ENCODE measurements at places on chromosomes 5 and 9.

GRCh38 chr5:159671886-159672285 is 244.4 kb upstream of the ADRA1B start:
- no peak for DNase-seq

GRCh38 chr5:27010646-27011045 is 27.7 kb downstream of the CDH9 start:
- DNase-seq = no peak

DNA sequence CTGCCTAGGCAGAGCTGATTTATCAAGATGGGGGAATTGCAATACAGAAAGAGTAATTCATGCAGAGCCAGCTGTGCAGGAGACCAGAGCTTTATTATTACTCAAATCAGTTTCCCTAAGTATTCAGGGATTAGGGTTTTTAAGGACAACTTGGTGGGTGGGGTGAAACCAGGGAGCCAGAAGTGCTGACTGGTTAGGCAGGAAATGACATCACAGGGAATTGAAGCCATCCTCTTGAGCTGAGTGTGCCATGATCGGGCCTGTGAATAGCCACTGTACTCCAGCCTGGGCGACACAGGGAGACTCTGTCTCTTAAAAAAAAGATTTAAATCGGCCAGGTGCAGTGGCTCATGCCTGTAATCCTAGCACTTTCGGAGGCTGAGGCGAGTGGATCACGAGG is 45.3 kb upstream of the CDK5RAP2 start:
- DNase-seq = no peak

- no peak for DNase-seq
These were observed 12.9 kb downstream of the WWC1 start for GRCh38 chr5:168304349-168304748.

DNA sequence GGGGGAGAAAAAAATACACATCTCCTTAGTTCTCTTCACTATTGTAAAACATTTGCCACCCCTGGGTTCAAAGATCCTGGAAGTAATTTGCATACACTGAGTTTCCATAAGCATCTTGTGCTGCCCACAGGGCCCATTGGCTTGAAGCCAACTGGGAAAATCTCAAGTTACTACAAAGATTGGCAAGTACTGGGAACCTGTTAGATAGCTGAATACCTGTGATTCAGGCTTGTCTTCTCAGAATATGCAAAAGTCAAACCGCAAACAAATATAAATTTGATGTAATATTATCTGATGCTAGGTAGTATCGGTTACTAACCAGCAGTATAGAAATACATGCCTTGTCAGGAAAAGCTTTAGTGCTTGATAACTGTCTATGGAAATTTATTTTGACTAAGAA is 156.9 kb upstream of the FST start:
- no peak for DNase-seq

GRCh38 chr9:77643871-77644270 is 4.3 kb downstream of the GNA14 start:
- DNase-seq = no peak

GRCh38 chr9:20271723-20272122 is 350.6 kb downstream of the MLLT3 start:
- DNase-seq = peak; percentile 10

DNA sequence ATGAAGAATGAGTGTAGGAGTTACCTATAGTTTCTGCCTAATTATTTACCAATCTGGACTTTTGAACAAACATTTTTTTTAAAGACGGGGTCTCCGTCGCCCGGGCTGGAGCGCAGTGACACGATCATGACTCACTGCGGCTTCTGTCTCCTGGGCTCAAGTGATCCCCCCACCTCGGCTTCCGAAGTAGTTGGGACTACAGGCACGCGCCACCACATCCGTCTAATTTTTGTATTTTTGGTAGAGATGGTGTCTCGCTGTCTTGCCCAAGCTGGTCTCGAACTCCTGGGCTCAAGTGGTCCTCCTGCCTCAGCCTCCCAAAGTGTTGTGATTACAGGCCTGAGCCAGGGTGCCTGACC is 1.5 kb downstream of the CTNNA1 start:
- DNase-seq = no peak

DNA sequence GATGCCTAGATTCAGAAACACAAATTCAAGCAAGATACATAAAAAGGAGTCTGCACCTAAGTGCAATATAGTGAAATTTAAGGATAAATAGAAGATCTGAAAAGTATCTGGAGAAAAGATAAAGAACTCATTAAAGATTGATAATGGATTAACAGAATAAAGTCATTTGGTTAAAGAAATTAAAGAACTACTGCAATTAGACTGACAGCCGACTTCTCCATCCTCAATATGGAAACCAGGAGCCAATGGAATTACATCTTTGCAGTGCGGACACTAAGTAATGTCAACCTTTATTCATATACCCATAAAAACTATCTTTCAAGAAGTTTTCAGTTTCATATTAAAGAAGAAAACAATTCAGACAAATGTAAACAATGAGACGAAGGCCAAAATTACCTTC is 81.0 kb downstream of the MRPL36 start:
- no peak for DNase-seq

GRCh38 chr5:64096771-64097170 is 68.9 kb upstream of the RNF180 start:
- no peak for DNase-seq

Data from SK-N-SH (cell line).